Caco-2 (cell line): ENCODE measurements at places on chromosomes 2 and 18. TPM values are rescaled to one million over a fixed set of nuclear protein-coding genes. Genes with fewer than 3 reads are reported as not detected.
A peak's percentile ranks its signal among the peaks of the same experiment; 100 is the strongest.

DNA sequence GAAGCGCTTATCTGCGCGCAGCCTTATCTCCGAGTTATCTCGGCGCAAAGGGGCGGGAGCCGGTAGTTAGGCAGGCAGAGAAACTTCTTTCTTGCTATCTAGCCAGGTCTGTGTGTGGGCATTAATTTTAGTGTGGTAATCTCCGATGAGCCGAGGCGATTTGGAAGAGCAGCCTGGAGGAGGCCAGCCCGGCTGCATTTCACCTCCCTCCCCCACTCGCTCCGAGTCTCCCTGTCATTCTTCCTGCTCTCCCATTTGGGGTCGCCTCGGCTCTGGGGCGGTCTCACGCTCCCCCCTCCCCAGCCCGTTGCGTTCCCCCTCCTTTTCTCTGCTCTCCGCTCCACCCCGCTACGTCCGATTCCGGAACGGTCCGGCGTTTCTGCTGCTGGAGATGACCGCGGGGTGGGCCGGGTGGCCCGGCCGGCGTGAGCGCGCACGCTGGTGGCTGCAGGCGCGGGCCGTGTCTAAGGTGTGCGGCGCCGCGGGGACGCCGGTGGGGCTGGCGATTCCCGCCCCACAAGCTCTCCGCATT is 566 bp downstream of the GATA6 start:
- H3K4me1 ChIP-seq = no peaks in the 10 kb centered on the region; the same call in 1 of the 2 replicates
- peak overlapping the region; percentile 91 for H3K27ac ChIP-seq
- H3K36me3 ChIP-seq = peaks cover 19% of the 10 kb centered on the region
- peak overlapping the region; percentile 69 for H3K4me3 ChIP-seq

DNA sequence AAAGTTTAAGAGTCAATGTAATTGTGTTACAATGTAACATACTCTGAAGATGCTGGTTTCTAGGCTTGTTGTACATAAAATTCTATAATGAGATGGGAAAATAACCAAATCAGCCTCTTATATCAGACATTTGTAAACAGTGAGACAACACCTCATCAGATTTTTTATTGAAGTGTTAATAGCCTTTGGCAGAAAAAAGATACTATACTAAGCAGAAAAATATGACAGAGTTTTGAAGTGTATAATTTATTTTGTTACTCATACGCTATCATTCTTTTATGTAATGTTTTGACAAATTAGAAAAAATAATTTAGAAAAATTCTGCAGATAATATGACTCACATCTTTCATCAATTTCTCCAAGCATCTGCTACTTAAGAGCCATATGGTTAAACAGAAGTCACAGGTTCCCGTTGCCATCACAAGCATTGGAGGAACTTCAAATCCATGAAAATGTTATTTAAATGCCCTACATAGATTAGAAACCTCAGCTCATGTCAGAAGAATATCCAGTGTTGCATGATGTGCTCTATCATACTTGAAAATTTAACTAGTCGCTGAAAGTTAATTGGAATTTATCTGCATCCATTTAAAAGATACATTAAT is 535.4 kb downstream of the LRP1B start:
- no peaks in the 10 kb centered on the region for H3K4me1 ChIP-seq
- no peak overlapping the region for H3K27ac ChIP-seq
- no peak for DNase-seq
- no peaks in the 10 kb centered on the region for H3K36me3 ChIP-seq

DNA sequence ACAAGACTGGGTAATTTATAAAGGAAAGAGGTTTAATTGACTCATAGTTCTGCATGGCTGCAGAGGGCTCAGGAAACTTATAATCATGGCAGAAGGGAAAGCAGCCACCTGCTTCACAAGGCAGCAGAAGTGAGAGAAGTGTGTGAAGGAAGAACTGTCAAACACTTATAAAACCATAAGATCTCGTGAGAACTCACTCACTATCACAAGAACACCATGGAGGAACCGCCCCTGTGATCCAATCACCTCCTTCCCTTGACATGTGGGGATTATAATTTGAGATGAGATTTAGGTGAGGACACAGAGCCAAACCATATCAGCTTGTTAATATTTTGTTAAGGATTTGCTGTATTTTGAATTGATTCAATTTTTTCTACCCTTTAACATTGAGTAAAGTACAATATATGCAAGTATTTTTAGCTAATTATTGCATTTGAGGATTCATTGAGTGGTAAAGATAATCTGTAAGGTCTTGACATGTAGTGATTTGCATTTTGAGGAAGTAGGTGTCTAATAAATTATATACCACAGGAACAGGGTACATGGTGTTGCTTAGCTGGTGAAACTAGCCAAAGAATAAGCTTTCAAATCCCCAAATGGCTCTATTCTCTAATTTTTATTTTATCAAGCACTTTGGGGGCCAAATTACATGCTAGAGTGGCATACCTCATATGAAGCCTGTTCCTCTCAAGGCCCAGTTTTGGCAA is 3.9 kb upstream of the C2orf69 start:
- peaks cover 8% of the 10 kb centered on the region for H3K4me1 ChIP-seq
- H3K27me3 ChIP-seq = no peaks in the 10 kb centered on the region
- DNase-seq = no peak
- no peak overlapping the region for H3K4me3 ChIP-seq

PAIP2B gene
- total RNA-seq = 9.1 and 9.9 TPM in 2 replicates

- peaks cover 5% of the 10 kb centered on the region; the same call in 1 of the 2 replicates for H3K4me1 ChIP-seq
- H3K4me3 ChIP-seq = no peak overlapping the region
- H3K27me3 ChIP-seq = no peaks in the 10 kb centered on the region
- no peak for DNase-seq
Measured at GRCh38 chr2:42847596-42848151, 55.3 kb upstream of the HAAO start.

DNA sequence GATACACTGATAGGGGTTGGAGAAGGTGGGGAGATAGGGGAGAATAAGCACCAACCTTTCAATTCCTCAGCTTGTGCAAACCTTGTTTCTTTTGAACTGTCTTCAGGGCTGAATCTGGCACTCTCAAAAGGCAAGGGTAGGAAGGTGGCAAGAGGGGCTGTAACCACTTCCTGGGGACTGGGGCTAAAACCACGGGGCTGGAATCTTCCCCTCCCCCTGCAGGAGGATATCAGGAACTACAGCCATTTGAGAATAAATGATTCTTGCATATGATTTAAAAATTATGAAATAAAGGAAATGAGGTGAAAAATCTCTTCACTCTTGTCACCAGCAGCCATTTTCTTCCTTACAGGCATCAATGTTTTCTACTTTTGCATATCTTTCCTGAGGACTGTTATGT is 50.8 kb downstream of the ATOH8 start:
- DNase-seq = no peak
- H3K27ac ChIP-seq = no peak overlapping the region
- no peaks in the 10 kb centered on the region; the same call in none of the 2 replicates for H3K27me3 ChIP-seq
- H3K4me3 ChIP-seq = no peak overlapping the region

GRCh38 chr18:79640875-79641274 is 38.7 kb upstream of the CTDP1 start:
- no peak for DNase-seq
- H3K36me3 ChIP-seq = no peaks in the 10 kb centered on the region
- H3K27ac ChIP-seq = no peak overlapping the region
- H3K27me3 ChIP-seq = no peaks in the 10 kb centered on the region
- no peak overlapping the region for H3K4me3 ChIP-seq

GRCh38 chr2:32159678-32160077 is 6.0 kb upstream of the SLC30A6 start:
- H3K4me1 ChIP-seq = 0 out of 2 replicates have a peak, but pooled peaks cover 4% of the 10 kb centered on the region
- no peak overlapping the region for H3K27ac ChIP-seq
- no peak overlapping the region for H3K4me3 ChIP-seq
- DNase-seq = no peak

- H3K27me3 ChIP-seq = no peaks in the 10 kb centered on the region; the same call in 1 of the 2 replicates
- H3K4me3 ChIP-seq = no peak overlapping the region
- H3K27ac ChIP-seq = no peak overlapping the region
- no peak for DNase-seq
- no peaks in the 10 kb centered on the region for H3K36me3 ChIP-seq
- no peaks in the 10 kb centered on the region for H3K4me1 ChIP-seq
Measured at GRCh38 chr2:237118561-237119155, 33.0 kb downstream of the COPS8 start.

DSC3 gene
- total RNA-seq = 4.5 and 6.8 TPM in 2 replicates

DNA sequence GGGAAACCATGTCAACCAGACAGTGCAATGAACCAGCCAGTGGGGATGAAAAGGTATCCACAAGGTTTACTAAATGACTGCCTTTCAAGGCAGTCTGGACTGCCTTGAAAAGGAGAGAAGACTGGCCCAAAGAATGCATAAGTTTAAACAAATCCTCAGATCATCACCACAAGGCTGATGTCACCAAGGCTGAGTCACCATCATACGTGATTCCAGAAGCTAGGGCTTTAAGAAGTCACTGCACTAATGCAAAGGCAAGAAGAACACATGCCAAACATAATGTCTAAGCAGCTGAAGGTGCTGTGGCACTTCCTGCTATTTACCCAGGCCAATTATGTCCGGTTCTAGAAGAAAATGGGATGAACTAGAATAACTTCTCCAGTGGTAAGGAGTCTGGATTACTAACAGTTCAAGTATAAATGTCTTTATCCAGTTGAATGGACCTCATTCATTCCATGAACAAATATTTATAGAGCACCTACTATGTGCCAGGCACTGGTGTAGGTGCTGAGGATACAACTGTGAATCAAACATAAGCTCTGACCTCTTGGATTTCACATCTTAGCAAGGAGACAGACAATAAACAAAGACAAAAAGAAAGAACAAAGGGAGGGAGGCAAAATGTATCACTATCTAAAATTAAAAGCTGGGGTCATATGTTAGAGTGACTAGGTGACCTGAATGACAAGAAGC is 37.6 kb upstream of the ONECUT2 start:
- no peaks in the 10 kb centered on the region for H3K27me3 ChIP-seq
- no peak overlapping the region for H3K27ac ChIP-seq
- DNase-seq = no peak
- H3K4me3 ChIP-seq = no peak overlapping the region
- H3K4me1 ChIP-seq = no peaks in the 10 kb centered on the region
- no peaks in the 10 kb centered on the region for H3K36me3 ChIP-seq

DNA sequence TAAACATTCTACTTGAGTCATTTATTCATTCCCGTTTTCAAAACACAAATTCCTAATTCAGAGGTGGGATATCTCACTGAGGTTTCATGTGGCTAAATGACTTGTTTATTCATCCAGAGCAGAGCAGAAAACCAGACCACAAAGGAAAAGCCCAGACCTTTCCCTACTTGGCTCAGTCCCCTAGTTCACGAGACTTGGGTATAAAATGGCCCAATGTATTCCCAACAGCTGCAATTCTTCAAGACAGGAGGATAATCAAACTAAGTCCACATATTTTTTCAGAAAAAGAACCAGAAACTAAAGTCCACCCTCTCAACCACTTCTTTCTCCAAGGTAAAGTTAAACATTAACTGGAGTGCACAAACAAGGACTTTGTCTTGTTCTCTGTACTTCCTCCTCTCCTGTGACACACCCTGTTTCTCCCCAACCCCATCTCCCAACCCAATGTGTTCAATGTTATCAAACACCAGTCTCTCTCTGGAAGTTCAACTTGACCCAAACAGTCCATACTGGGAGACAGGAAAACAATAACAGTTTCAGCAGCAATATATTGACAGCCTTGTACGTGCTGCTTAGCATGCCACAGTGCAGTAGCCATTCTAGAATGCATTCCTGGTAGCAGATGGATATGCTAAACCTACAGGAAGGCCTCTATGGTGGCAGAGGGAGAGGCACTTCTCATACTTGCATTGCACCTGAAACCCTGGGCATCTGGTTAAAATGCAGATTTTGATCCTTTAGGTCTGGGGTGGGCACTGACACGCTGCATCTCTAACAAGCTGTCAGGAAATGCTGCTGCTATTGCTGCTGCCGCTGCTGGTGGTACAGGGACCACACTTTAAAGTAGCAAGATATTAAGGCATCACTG is 110.7 kb downstream of the INO80D start:
- peak; percentile 87 for DNase-seq
- peak overlapping the region; percentile 83 for H3K27ac ChIP-seq
- peaks cover 2% of the 10 kb centered on the region; the same call in 1 of the 2 replicates for H3K36me3 ChIP-seq
- H3K4me3 ChIP-seq = no peak overlapping the region
- peaks cover 41% of the 10 kb centered on the region for H3K4me1 ChIP-seq
